Forelimb muscle (tissue), 1 donor: ENCODE measurements at places on chromosomes 7 and 10.

GRCh38 chr7:151382079-151382885 is 27.6 kb downstream of the WDR86 start:
- DNase-seq: no peak

DNA sequence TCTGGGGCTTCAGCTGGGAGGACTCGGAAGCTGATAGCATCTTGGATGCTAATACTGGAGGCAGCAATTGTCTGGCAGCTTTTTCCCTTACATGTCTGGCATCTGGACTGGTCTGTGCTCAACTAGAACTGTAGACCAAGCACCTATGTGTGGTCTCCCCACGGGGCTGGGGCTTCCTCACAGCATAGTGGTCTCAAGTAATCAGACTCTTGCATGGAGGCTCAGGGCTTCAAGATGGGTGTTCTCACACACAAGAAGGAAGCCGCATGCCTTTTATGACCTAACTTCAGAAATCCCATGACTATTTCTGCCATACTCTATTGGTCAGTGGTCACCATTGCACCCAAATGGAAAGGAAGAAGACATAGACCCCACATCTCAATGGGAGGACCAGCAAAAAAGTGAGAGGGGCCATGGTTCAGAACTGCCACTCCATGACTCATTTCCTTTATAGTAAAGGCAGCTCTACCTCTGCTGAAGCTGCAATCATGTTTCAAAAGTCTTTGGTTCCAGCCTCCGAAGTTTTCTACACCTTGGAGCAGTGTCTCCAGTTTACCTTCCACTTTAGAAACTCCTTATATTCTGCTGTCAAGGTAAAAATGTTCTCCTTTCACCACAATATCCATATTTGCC is 14.7 kb downstream of the AOC1 start:
- DNase-seq: no peak

DNA sequence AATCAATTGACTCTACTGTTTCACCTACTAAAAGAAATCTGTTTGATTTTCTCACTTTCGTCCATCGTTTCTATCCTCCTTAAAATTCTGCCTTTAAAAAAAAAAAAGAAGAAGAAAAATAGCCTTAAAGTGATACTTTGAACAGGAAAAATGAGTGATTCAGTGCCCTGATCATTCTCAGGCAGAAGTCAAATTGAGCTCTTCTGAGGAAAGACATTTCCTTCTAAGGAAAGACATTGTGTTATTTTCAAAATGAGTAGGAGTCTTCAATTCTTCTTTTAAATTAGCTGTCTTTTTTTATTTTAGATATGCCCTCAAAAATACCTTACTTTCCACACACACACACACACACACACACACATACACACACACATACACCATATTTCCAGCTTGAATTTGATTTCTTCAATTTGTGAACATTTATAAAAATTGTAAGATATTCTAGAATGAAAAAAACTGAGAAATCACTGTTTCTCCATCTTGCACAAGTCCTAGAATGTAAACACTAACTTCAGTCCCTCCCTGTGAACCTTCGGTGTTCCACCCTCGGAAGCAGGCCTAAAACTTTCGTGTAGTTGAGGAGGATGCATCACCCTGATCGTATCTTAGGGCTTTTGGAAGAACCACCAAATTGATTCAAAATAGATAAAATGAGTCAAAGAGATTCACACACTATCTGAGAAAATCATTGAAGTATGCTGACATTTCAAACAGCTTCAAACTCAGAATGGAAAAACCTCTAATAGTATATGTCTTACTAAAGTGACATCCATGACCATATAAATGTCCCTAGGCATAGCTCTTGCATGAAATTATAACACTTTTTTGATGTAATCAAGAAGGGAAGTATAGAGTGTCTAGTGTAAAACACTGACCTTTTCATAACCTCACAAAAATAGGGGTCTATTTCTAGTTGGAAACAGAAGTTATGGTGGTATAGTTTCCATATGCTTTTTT is 270.8 kb downstream of the GATA3 start:
- DNase-seq: no peak

DNA sequence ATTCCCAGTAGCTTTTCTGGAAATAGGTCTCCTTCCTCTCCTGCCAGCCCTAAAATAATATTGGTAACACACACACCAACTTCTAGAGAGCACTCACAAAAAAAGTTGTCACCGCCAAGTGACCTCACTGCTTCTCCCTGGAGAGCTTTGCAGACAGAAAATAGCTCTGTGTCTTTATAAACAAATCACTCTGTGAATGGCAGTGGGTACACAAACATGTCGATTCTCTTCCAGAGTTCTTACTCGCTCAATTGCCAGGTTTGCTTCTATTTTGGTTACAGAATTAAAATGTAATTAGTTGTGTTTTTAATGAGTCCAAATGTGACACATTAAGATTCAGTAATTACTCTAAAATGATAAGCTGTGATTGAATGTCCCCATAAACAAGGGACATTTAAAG is 649.2 kb upstream of the C7orf33 start:
- DNase-seq: no peak

GRCh38 chr7:47379629-47380324 is 202.1 kb downstream of the TNS3 start:
- no peak for DNase-seq

- DNase-seq: no peak
Measured at GRCh38 chr10:102065561-102066398, 631 bp downstream of the HPS6 start.

DNA sequence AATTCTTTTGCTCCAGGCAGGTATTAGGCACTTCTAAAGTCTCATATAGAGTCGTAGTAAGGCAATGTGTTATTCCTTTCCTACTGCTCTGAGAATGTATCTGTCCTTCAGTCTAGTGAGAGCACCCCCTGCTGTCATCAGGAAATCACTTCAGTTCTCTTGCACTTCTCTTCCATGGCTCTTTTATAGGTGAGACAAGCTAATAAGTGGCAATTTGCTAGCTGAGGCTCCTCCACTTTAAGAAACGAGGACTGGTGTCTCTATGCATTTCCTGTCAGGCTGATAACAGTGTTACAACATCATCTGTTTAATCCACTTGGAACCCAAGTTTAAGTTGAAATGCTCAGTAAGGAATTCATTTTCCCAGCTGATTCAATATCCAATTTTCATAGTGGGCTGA is 350.6 kb downstream of the TFEC start:
- DNase-seq: no peak

DNA sequence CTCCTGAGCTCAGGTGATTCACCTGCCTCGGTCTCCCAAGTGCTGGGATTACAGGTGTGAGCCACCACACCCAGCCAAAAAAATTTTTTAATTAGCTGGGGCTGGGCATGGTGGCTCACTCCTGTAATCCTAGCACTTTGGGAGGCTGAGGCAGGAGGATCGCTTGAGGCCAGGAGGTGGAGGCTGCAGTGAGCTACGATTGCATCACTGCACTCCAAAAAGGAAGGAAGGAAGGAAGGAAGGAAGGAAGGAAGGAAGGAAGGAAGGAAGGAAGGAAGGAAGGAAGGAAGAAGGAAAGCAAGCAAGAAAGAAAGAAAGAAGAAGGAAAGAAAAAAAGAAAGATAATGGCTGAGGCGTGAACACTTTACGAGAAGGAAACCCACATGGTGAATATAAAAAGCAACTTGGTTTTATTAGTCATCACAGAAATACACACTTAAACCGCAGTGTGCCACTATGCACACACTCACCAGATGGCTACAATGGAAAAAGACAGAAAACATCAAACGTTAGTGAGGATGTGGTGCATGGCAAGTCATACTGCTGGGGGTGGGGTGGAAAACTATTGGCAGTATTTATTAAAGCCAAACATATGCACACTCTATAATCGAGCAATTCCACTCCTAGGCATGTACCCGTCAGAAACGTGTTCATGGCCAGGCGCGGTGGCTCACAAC is 4.4 kb upstream of the CCL26 start:
- DNase-seq: no peak

- no peak for DNase-seq
Measured at GRCh38 chr10:111565542-111565941, 488.7 kb downstream of the ADRA2A start.

- no peak for DNase-seq
Measured at GRCh38 chr10:80579181-80579763, 41.6 kb downstream of the SH2D4B start.

GRCh38 chr10:128066870-128067382 is 59.3 kb downstream of the MKI67 start:
- no peak for DNase-seq

DNA sequence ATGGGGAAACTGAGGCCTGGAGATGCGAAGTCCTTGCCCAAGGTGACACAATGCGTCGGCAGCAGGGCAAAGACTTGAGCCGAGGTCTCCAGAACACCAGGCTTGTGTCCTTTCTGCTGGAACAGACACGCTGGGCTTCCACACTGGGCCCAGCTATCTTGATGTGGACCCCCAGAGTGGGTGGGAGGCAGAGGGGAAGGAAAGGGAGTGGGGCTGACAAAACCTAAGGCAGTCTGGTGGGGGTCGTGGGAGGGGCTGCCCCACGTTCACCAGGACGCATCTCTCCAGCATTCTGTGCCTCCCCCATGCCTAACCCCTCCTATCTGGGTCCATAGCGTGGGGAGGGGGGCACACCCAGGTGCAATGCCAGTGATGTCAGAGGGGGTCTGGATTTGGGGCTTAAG is 38.1 kb downstream of the PPIF start:
- no peak for DNase-seq

GRCh38 chr7:150742286-150742968 is 5.2 kb downstream of the GIMAP5 start:
- DNase-seq: no peak

DNA sequence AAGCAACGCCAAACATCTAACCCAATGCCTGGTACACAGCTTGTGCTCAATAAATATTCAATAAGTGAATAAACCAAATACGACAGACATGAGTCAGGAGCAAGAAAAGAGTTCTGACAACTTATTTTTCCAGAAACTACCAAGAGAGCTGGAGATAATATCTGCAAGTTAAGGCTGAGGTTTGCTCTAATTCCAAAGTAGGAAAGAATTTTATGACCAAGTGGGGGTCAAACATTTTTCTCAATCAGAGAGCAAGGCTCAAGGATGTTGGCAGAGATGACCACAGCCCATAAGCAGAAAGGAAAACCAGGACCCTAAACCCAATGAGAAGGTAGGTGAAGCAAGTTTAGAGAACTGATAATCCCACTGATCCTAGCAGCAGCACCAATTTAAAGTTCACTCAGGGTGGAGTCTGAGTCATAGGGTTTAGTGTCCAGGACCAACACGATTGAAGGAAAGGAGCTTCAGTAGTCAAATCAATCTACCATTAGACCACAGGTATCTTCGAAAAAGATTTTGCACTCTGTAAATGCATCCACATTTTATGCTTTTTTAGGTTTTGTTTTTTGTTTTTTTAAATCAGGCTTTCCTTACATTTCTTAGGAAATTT is 49.3 kb upstream of the KCNIP2 start:
- DNase-seq: no peak

DNA sequence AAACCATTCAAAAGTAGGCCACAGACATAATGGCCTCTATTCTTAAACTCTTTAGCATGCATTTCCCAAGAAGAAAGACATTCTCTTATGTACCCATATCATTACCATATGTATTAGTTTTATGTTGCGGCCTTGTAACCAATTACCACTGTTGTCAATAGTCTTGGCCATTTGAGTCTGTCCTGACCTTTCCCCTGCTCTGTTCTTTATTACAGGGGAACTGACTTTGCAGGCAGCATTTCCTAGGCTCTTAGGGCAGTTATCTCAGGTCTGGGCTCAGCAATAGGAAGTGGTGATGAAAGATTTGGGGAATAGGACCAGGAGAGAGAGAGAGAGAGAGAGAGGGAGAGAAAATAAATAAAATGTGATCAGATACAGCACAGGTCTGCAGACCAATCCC is 194.5 kb upstream of the LRGUK start:
- no peak for DNase-seq

DNA sequence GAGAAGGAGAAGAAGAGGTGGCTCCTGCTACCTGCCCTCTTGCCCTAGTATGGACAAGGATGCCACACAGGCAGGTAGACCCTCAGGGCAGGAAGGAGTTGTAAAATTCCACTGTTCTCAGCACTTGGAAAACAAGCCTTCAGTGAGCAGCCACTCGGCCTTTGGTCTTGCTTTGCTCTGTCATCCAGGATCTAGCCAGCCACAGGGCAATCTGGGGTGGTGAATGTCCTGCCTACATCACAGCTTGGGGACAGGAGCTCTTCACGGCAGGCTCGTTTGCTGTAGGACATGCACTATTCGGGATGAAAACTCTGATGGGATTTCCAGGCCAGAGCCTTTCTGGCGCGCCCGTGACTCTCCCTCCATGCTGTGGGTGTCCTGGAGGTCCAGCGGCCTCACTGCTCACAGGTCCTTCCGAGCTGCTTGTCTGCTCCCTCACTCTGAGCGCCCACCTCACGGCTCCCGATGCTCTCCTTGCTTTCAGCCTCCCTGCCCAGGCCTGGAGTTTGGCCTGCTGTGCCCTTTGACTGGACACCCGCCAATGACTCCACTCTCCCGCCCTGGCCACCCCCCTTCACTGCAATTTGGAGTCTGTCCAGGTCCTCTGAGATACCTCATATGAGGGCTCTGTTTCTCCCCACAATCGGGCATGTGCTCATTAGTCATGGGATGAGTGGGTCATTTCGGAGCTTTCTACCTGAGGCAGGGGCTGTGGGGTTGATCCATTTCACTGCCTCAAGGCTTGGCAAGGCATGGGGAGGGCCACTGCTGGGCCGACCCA is 227.2 kb upstream of the GRB10 start:
- DNase-seq: no peak

- DNase-seq: no peak
Measured at GRCh38 chr7:155484483-155485399, 26.8 kb downstream of the EN2 start.

DNA sequence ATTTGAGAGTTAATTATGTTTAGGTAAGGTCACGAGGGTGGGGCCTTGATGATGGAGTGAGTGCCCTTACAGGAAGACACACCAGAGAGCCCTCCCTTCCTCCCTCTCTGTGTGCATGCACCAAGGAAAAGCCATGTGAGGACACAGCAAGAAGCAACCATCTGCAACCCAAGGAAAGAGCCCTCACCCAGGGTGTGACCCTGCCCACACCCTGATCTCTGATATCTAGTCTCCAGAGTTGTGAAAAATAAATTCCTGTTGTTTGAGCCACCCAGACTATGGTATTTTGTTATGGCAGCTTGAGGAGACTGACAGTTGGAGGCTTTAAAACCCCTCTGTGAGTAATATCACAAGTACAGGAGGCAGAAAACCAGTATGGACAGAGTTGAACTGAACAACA is 15.0 kb upstream of the MCM10 start:
- DNase-seq: no peak

DNA sequence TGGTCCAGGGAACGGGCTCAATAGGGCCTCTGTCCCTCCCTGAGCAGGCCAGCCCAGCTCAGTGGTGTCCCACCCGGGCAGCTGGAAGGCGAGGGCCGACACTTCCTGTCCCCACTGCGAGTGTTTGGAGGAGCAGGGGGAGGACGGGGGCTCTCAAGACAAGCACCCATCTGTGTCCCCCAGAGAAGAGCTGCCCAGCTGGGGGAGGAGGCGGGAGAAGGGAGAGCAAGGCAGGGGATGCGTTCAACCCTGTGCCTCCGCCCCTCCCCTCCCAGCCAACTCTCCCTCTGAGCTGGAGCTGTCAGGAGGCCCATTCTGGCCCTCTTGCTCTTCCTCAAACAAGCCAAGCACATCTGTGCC is 35.7 kb downstream of the ZCCHC24 start:
- no peak for DNase-seq
